NCI-H526 treated with DMSO at 0.1 percent for 48 hours (cell line): ENCODE measurements at places on chromosomes 4 and X.

GRCh38 chrX:39418254-39418704 lies 617.0 kb downstream of the MID1IP1 start:
- DNase-seq = no peak

DNA sequence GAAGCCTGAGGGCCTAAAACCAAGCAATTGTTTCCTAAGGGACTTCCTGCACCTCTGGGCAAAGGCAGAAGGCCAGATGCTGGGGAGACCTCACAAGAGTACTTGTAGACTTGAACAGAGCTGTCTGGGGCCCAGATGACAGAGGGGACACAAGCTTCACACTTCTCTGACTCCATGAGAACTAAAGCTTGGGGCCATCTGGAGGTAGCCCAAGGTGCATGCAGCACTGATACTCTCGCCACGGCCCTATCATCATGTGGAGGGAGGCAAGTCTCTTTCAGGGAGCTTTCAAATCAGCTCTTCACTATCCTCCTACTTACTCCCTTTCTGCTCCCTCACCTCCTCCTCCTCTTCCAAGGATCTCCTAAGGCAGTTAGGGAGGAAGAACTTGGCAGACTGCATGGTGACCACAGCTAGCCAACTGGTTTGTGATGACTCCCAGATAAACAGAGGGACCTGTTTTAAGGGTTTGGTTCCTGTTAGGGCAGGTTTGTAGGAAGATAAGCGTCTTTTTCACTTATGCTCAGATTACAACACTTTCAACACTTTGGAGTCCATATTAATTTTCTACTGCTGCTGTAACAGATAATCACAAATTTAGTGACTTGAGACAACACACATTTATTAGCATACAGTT lies 23.8 kb downstream of the MSL3 start:
- no peak for DNase-seq

DNA sequence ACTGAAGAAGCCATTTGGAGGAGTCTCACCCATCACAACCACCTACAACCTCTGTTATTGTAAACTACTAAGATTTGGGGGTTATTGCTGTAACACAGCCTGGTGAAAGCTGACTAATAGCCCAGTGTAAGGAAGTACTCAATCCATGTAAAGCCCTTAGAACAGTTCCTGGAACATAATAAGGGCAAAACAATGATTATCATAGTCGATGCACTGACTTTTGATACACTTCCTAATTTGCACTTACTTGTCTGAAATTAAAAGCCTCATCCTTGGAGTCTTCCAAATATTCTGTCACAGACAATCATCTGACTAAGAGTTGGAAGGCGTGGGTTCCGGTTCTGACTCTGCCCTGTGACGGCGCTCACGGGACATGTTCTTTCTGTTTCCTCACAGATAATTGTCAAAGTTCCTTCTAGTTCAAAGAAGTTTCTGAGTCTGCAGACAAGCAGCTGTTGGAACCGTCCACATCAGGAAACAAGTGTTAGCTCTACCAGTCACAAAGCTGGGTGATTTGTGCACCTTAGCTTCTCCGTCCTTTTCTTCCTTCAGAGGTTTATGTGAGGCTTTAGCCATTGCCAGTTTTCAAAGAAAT lies 33.4 kb upstream of the RASGEF1B start:
- no peak for DNase-seq

DNA sequence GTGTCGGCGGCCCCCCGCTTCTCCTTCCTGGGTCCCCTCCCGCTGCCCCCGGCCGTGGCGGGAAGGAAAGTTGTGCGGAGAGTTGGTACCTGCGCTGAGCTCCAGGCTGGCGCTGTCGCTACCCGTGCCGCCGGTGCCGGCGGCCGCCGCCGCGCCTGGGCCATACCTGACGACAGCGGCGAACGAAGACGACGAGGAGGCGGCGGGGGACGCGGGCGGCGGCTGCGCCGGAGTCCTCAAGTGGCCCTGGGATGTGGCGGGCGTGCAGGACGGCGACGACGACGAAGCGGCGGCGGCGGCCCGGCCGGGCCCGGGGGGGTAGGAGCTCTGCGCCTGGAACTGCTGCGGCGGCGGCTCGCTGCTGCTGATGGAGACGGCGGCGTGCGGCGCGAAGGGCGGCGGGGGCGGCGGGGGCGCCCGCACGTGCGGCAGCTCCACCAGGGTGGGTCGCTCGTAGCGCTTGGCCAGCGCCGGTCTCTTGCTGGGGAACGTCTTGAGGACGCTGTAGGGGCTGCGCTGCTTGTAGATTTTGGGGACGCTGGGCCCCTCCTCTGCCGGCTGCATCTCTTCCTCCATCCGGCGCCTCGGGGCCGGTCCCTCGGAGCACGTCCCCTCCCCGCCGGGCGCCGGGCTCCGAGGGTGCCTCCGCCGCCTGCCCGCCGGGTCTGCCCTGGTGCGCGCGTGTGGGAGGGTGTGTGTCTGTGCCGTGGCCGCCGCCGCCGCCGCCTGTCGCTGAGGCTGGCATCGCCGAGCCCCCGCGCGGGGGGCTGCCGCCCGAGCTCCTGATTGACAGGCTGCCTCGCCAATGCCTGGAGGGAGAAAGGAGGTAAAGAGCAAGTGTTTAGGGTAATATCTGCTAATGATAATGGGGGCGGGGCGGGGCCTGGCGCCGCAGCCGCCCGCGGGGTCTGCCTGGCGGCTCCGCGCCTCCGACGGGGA lies 618 bp downstream of the BEND4 start:
- DNase-seq = peak; percentile 20

DNA sequence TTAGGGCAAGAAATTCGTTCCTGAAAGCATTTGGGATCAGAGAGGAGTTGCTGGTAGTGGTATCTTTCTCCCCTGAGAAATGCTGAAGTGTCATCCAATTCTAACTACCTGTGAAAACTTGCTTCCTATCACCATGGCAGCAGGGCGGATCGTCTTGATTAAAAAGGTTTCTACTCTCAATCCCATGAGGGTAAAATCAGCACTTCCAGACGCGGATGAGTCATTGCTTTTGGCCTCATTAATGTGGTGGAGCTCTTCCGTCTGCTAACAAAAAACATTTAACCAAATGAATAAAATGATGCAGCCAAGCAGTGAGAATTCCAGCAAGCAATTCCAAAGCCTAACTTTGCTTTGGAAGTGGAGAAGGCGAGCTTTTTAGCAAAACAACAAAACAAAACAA lies 325.6 kb downstream of the CAMK2D start:
- no peak for DNase-seq
